ENCODE measurements at places on chromosomes 11 and 22. TPM values are rescaled to one million over a fixed set of nuclear protein-coding genes. Genes with fewer than 3 reads are reported as not detected.

Gene MRGPRX4
- total RNA-seq = not detected

Gene BTBD18
- total RNA-seq = not detected

Gene MOGAT2
- total RNA-seq = not detected

Gene NNMT
- 332 TPM for total RNA-seq

Gene UPB1
- not detected for total RNA-seq

Measured in A549 treated with Mapracorat at 1 μM for 4 hours (cell line).